GM12891 (cell line): ENCODE measurements at places on chromosomes 6 and 20.

DNA sequence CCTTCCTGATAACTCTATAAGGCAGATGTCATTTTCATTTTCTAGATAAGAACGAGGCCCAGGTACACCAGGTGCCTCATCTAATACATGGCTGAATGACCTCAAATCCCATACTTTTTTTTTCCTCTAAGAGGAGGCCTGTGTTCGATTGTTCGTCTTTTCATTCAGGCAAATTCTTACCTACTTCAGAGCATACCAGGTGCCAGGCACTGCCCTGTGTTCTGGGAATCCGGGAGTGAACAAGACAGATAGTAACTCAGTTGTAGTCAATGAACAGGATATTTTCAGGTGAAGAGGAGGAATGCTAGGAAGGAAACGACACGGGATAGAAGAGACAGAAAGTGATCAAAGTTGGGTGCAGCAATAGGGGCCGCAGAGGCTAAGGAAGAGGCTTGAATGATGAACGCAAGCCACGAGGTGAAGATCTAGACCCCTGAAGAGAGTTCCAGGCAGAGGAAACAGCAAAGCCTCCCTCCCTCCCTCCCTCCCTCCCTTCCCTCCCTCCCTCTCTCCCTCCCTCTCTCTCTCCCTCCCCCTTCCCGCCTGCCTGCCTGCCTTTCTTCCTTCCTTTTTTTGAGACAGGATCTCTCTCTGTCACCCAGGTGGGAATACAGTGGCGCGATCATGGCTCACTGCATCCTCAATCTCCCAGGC is 150.1 kb upstream of the ZNF217 start:
- no peak for DNase-seq

GRCh38 chr6:112288475-112288874 is 34.1 kb upstream of the LAMA4 start:
- DNase-seq: no peak

- no peak for DNase-seq
These were observed 7.9 kb upstream of the FBXO30 start for GRCh38 chr6:145822456-145822855.

GRCh38 chr6:44431118-44431725 is 43.7 kb downstream of the CDC5L start:
- no peak for DNase-seq

GRCh38 chr20:9454791-9455190 is 59.6 kb upstream of the LAMP5 start:
- DNase-seq: no peak

DNA sequence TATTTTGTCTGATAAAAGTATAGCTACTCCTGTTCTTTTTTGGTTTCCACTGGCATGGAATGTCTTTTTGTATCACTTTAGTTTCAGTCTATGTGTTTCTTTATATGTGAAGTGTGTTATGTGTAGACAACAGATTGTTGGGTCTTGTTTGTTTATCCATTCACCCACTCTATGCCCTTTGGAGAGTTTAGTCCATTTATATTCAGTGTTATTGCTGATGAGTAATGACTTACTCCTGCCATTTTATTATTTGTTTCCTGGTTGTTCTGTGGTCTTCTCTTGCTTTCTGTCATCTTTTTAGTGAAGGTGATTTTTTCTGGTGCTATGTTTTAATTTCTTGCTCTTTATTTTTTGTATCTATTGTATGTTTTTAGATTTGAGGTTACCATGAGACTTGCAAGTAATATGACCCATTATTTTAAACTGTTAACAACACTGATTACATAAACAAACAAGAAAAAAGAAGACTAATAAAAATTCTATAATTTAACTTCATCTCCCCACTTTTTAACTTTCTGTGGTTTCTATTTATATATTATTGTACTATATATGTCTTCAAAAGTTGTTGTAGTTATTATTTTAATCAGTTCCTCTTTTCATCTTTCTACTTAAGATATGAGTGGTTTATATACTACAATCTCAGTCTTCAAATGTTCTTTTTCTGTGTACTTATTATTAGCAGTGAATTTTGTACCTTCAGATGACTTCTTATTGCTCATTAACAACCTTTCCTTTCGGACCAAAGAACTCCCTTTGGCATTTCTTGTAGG is 323.4 kb downstream of the BTBD9 start:
- no peak for DNase-seq

- no peak for DNase-seq
These were observed 1.1 kb upstream of the MYB start for GRCh38 chr6:135179920-135180541.

DNA sequence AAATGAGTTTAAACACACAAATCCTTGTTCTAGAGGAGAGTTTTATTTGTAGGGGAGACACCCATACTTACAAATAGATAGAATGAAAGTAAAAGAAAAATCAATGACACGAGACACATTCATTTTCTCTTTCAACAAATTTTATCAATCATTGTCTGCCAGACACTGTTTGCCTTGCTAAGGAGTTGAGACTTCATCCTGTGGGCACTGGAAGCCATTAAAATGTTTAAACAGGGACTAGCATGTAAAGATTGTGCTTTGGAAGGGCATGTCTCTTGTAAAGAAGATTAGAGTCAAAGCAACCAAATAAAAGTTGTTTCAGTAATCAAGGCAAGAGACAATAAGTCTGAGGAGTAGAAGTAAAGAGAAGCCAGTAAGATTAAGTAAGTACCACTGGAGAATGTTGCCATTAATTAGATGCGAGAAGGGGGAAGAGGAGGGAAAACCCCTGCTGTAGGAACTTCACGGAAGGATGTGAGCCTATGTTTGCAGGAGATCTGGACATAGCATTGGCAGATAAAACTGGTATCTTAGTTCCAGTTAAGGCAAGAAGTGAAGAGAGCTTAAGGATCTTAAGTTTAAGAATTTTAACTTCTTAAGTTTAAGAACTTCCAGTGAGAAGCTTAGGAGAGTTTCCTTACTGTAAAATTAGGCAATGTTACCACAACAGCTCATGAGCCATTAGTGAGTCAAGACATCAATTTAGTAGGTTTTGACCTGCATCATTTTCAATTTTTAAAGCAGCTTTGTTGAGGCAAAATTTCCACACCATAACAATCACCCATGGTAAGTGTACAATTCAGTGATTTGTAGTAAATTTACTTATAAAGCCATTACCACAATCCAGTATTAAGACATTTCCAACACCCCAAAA is 117.0 kb upstream of the UST start:
- no peak for DNase-seq

DNA sequence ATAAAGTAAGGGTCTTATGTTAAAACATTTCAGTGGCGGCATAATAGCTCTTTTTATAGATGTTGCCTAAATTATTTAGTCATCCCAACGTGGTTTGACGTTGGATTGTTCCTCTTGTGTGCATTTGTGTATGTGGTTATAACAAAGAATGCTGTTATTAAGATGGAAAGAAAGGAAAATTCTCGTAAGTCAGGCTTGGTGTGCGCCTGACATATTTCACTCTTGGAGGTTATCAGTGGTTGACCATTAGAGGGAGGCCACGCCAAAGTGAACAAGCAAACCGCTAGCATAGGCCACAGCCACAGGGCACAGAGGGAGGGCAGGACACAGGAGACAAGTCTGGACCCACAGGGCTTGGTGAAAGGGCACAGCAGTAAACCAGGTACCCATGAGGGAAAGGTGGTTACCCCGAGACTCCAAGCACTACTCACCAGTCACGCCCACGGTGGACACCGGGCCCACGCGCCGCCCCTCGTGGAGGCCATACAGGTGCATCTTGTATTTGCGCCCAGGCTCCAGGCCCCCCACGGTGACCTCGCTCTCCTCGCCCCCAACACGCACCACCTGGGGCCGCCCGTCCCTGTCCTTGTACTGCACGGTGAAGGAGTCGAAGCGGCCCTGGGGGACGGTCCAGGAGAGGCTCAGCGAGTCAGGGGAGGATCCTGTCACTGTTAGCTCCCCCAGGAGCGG is 22.9 kb downstream of the CYP21A2 start:
- DNase-seq: no peak

GRCh38 chr6:154295733-154296132 is 60.9 kb downstream of the IPCEF1 start:
- no peak for DNase-seq

GRCh38 chr20:63433756-63434531 is 38.5 kb downstream of the KCNQ2 start:
- DNase-seq: no peak

DNA sequence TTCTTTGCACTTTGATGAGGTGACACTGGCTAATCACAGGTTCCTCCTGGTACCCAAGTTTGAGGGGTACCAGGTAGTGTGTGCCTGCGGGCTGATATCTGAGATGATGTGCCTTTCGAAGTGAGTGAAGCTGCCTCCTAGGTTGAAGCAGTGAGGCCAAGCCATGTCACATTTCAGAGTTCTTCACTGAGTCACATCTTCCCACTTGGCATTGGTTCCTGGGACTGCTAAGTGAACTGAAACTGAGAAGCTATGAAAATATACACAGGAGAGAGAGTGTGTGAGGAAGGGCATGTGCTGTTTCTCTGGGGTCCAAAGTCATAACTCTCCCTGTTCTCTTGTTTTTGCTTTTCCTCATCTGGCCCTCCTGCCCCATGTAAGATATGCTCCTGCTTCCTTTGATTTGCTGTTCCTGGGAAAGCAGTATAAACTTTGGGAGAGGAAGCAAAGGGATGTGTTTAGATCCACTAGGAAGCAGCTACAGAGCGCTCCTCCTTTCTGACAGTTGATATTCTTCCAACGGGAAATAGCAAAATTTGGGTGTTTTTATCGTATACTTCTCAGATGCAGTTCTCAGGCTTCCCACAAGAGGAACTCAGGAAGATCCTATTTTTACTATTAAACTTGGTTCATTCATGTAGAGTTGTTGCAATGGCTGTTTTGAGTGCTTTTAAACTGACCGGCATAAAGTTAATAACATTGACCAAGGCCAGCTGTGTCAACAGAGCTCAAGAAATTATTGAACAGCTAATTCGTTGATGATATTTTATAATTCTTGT is 153.7 kb downstream of the MOXD1 start:
- no peak for DNase-seq

DNA sequence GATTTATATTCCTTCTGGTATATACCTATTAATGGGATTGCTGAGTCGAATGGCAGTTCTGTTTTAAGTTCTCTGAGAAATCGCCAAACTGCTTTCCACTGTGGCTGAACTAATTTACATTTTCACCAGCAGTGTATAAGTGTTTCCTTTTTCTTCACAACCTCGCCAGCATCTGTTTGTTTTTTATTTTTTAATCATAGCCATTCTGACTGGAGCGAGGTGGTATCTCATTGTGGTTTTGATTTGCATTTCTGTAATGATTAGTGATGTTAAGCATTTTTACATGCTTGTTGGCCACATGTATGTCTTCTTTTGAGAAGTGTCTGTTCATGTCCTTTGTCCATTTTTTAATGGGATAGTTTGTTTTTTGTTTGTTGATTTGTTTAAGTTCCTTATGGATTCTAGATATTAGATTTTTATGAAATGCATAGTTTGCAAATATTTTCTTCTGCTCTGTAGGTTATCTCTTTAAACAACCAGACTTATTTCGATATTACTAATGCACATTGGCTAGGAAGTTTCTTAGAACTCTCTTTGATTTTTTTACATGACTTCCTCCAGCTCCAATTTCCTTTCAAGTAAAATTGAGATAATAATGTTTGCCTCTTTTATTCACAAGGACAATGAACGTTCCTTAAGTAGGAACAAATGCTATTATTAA is 12.2 kb upstream of the VNN1 start:
- no peak for DNase-seq
